ENCODE measurements at places on chromosomes 2 and 18.

- DNase-seq = no peak
These were observed 67.9 kb upstream of the PNPT1 start for GRCh38 chr2:55761526-55761925.

- no peak for DNase-seq
These were observed 262.8 kb downstream of the DCC start for GRCh38 chr18:52602820-52603219.

- no peak for DNase-seq
These were observed 13.5 kb downstream of the ZFP36L2 start for GRCh38 chr2:43212931-43213330.

- no peak for DNase-seq
These were observed 158.3 kb downstream of the RTP5 start for GRCh38 chr2:242027676-242028450.
